Activated CD4-positive, CD25-positive, alpha-beta regulatory T cell treated with anti-CD3 and anti-CD28 coated beads, Interleukin-2, amount 50 U/mL, for 72 hours (primary cell): ENCODE measurements at places on chromosomes 1 and 21.

DNA sequence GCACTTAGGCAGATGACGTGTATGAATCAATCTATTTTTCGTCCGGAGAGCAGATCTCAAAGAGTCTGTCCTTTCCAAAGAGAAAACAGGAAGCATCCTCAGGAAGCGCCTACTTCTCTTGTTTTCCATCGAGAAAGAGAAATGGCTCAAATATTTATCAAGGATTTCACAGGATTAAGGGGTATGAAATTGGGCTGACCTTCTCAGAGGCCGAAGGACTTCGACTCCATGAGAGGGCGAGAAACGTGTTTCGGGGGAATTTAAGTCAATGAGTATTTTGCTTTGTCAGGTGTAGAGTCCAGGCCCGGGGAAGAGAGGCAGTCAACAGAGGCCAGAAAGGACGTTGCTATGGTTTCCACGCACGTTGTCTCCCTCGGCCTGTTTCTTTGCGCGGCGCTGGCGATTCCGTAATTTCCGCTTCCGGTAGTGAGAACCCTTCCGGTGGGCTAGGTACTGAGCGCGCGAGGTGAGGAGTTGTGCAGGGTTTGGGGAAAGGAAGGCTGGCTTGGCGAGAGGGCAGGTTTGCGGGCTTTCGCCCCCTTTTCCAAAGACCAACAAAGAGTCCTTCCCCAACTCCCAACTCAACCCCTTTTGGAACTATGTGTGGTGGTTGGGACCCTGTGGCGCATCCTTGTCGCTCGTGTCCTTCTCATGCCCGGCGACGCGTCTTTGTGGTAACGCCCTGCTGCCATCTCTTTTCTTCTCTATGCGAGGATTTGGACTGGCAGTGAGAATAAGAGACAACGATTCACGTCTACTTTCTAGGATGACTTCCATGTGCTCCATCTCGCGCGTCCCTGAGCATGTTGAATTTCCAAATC is at the start of gene MRPS21:
MRPS21 (plus strand) TSS at position 429 of the 821 bp plus-strand sequence. CDS start 506 bp downstream, outside the sequence.
- peak; percentile 82 for DNase-seq

DNA sequence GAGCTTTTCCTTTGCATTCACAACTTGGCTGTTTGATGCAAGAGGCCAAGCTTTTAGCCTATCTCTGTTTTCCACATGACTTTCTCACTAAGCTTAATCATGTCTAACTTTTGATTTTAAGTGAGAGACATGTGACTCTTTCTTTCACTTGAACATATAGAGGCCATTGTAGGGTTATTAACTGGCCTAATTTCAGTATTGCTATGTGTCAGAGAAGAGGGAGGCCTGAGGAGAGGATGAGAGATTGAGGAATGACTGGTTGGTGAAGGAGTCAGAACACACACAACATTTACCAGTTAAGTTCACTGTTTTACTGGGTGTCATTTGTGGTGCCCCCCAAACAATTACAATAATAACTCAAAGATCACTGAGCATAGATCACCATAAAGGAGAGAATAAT is 193.5 kb downstream of the CYYR1 start:
- DNase-seq: no peak

DNA sequence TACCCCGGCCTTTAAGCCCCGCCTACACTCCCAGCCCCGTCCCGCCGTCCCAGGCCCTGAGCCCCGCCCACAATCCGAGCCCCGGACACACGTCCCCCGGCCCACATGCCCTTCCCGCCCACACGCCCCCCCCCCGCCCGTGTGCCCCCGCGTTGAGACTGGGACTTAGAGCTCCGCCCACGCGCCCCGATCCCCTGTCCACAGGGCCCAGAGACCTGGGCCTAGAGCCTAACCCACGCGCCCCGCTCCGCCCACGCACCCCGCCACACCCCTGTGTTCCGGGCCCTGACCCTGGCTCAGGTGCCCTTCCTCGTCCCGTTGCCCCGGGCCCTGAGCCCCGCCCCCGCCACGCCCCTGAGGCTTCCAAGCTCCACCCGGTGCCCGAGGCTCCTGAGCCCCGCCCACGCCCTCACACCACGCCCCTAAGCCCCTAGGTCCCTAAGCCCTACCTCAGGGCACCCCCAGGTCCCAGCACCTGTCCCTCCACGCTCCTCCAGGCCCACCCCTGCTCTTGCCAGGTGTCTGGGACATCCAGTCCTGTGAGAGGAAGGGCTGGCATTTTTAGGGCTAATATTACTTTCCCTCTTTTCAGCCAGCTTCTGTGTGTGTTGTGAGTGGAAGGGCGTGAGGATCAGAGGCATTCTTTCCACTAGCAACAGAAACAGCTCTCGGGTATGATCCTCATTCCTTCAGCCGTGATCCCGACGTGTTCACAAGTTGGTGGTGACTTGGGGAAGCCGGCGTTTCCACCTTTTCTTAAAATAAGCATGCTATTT is 552 bp upstream of the GPR157 start:
- peak; percentile 79 for DNase-seq

DNA sequence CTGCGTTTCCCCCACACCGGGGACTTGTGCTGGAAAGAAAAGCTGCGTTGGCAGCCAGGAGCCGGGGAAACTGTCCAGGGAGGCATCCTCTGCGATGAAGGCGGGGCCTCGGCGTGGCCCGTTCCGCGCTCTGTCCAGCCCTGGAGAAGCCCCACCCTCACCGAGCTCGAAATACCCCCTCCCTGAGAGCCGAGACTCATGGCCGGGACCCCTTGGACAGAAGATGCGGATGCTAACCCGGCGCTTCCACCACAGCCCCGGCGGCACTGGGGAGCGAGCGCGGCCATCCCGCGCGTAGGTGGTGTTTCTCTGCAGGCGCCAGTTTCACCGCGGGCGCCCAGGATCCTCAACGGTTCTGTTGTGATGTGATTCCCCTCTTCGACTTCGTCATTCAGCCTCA is 31.6 kb downstream of the PDE9A start:
- peak; percentile 38 for DNase-seq

DNA sequence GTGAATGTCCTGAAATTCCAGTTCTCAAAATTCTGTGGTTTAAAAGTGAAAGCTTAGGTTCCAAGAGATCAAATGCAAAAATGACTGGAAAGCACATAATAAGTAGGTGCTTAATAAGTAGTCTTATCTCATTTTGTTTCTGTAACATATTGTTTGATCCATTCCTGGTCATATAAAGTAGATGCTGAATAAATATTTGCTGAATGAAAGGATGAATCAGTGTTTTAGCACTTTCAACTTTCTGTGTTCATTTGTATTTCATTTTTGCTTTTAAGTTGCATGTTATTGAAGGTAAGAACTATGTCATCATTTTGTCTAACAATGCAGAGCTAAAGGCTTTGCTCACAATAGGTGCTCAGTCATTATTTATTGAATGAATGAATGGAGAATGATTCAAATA is 6.3 kb downstream of the MAST2 start:
- no peak for DNase-seq

DNA sequence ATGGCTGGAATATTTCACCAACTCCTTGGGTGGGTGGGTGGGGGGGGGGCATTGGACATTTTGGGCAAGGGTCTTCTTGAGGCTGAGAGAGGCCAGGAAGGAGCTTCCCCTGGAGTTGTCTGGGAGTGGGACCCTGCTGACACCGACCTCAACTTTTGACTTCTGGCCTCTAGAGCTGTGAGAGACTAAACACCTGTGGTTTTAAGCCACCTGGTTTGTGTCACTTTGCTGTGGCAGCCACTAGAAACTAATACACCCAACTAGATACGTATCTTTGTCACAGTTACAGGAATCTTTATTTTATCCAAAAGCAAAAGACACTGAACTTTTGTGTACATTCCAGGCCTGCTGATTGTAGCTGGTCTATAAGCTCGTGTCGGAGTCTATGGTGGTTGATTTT is 9.9 kb upstream of the RIPK4 start:
- no peak for DNase-seq

- DNase-seq: no peak
Observed at GRCh38 chr21:36359185-36359584, 26.0 kb upstream of the CHAF1B start.

DNA sequence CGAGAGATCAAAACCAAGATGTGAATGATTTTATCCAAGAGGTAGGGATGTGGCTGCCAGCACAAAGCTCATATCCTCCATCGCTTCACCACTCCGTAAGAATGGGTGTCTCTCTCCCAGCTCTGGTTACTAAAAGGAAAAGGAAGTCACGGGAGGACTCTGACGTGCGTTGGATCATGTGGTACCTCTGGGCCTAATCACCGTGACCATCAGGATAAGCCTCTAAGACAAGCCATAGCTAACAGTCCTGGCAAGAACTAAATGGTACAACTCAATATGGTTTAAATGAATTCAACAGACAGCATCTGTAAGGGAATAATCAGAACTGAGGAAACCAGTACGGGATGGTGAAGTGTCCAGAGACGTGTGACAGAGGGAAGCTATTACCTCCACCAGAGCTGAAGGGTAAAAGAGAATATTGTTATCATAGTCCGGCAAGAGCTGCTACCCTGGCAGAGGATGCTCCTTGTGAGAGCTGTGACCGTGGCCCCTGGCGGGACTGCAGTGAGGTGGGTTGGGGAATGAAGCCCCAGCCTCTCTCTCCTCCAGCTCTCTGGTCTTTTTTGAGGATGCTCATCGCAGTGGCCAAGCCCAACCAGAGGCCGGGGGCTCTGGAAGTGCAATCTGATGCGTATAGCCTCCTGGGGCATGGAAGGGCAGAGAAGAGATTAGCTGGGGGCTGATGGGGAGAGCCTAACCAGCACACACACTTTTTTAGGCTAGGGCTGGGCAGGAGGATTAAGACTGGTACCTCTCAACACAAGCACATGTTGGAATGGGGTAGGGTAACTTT is 54.2 kb downstream of the KIAA1614 start:
- no peak for DNase-seq

DNA sequence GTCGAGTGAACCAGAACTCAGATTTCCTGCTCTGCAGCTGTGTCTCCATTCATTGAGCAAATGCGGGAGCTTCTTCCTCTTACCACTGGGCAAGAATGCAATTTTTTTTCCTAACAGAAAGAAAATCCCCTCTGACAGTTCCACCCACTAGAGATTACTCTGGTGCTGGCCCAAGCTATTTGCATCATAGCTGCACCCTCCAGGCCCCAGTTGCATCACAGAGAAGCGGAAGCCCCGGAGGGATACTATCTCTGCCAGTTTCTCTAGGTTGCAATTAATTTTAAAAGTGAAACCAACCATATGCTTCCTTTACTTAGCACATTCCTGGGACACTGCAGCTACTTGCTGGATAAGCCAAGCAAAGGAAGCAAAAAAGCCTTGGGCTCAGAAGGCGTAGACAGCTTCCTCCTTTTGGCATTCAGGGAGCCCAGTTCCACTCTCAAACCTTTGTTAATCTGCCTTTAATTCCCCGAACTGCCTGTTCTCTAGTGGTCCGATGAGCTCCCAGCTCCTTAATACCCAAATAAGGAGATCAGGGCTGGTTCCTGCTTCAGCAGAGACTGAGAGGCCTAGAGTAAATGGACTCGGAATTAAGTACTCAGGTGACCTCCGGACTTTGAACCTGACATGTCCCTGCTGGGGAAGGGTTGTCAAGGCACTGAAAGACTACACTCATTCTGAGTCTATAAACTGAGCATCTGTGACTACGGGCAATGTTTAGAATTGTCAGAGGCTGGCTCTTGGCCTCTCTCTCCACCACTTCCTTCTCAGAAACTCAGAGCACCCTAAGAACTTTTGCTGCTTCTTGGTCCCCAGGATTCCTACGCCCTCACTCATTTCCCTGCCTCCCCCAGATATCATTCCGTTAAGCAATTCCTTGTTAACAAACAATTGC is 72.5 kb upstream of the TNFSF18 start:
- DNase-seq: no peak

- no peak for DNase-seq
Observed at GRCh38 chr1:20731057-20731991, 1.2 kb downstream of the SH2D5 start.

DNA sequence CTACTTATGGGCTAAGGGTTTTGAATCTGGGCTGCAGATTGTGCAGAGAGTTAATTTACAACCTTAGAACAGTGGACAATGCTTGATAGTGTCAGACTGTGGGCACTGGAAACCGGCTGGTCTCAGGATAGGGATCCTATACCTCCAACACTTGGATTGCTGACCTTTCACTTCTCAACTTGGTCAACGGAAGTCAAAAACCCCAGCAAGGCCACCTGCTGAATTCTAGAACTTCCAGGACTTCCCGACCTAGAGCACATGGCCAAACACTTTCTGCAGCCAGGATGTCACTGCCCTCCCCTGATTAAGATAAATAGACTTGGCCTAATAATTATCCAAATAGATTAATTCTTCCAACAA is 336 bp upstream of the DENND2D start:
- no peak for DNase-seq

DNA sequence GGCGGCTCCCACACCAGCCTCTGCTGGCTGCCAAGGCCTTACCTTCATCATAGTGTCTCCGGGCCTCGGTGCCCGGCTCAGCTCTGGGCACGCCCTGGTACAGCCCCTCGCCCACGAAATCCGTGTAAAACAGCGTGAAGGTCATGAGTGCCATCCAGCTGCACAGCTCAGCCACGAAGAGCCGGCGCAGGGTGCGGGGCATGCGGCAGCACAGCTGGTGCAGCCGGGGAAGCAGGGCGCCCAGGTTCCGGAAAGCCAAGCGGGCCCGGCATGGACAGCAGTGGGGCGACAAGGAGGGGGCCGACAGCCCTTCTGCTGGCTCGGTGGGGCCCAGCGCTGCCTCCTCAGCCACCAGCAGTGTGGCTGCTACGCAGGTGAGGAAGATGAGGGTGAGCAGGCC is 17.5 kb downstream of the SLC45A3 start:
- no peak for DNase-seq

DNA sequence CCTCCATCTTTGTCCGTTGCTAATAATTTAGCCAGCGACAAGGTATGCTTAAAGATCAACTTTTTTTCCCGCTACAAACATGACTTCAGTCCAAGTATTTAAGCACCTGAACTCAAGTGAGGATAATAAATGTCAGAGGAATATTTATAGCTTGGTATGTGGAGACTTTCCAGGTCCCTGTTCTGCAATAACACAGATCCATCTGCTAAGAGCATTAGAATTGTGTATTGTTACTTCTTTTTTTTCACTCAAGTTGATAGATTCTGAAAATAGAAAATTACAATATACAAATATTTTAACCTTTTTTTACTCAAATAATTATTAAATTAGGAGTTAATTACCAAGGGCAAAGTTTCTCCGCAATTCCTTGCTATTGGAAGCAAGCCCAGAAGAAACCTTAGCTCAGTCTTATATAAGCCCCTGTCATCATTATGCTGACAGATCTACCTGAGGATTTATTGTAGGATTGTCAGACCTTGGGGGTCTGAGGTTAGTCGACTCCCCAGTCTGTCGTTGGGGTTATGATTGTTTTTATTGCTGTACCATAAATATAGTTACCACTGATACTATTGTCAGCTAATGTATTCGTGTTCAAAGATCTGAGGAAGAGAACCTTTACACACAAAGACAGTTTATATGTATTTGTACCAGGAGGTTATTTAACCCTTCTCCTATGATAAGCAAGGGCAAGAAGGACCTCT is 337.9 kb downstream of the TBX15 start:
- DNase-seq: no peak

GRCh38 chr1:81540216-81540615 is 260.5 kb upstream of the ADGRL2 start:
- DNase-seq: no peak

DNA sequence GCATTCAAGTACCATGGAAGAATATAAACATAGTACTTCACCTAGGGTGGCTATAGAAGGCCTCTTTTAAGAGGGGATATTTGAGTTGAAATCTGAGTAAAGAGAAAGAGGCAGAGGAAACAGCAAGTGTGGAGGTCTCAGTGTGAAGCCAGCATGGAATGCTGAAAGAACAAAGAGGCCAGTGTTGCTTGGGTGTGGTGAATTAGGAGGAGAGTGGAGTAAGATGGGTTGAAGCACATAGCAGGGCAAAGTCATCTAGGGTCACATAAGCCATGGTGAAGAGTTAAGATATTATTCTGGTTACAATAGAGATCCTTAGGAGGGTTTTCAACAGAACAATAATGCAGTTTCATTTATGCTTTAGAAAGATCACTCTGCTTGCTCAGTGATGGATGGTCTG is 37.5 kb downstream of the C1orf141 start:
- no peak for DNase-seq

- DNase-seq: no peak
Observed at GRCh38 chr21:27595716-27596115, 628.8 kb upstream of the ADAMTS5 start.
